ENCODE measurements at places on chromosomes 5 and 9.

DNA sequence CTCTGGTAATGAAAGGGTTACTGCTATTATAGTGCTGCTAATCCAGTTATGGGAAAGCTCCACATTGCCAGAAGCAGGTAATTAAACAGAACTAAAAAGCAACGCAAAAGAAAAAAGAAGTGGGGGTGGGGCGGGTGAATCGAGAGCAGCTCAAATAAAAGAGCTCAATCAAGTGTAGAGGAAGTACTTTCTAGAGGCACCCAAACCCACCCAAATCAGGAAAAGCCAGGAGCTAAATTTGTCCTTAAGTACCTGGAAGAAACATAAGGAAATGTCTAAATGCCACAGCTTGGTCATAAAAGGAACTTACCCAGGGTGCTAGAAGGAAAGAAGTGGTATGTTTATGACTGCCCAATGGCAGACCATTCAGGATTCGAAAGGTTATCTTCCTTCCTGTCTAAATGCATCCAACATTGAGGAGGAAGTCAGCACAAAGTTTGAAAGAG, 2.4 kb upstream of the RNF145 start:
- DNase-seq = no peak

DNA sequence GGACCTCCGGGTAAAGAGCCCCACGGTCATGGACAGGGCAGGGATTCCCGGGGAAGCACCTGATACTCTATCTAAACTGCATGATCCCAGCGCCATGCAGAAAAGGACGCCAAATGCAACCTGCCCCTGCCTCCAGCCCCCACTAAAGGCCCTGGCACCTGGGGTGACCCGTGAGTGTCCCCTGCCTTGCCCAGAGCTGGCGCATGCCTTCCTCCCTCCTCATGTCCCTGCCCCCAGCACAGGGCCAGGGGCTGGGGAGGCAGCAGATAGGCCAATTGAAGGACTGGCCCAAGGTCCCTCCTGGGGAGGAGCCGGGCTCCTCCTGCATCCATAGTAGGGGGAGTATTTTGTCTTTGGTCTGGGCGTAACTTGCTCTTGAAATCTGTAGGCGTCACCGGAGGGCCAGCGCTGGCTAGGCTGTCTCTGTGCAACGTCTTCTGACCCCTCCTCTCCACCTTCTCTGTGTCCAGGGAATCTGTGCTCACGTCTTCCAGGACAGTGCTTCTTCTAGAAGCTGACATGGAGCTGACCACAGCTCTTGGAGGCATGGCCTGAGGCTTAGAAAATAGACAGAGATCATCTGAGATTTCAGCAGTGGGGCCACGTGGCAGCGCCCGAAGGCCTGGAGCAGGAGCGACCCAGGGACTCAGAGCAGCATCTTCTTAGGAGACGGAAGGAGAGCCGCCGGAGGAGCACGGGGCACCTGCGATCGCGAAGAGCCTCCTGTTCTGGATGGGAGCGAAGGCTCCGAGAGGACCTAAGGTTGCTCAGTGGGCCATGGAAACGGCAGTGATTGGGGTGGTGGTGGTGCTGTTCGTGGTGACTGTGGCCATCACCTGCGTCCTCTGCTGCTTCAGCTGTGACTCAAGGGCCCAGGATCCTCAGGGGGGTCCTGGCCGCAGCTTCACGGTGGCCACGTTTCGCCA, 660 bp downstream of the SPAAR start:
- no peak for DNase-seq

DNA sequence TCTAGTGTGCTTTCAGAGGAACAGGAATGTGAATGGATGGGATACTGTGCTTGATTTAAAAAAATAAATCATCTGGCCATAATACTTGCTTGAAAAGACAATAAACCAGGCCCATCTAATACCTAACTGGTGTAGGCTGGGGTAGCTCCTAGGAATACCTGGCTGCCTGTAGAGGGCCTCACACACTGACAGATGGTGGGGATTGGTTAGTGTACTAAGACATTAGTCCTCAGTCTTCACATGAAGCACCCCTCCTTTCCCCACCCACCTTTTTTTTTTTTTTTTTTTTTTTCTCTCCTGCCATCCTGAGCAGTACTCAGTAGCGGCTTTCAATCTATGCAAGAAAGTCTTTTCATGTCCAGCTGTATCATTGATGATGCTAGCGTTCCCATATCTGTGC, 130.5 kb downstream of the ADGRV1 start:
- DNase-seq = no peak

DNA sequence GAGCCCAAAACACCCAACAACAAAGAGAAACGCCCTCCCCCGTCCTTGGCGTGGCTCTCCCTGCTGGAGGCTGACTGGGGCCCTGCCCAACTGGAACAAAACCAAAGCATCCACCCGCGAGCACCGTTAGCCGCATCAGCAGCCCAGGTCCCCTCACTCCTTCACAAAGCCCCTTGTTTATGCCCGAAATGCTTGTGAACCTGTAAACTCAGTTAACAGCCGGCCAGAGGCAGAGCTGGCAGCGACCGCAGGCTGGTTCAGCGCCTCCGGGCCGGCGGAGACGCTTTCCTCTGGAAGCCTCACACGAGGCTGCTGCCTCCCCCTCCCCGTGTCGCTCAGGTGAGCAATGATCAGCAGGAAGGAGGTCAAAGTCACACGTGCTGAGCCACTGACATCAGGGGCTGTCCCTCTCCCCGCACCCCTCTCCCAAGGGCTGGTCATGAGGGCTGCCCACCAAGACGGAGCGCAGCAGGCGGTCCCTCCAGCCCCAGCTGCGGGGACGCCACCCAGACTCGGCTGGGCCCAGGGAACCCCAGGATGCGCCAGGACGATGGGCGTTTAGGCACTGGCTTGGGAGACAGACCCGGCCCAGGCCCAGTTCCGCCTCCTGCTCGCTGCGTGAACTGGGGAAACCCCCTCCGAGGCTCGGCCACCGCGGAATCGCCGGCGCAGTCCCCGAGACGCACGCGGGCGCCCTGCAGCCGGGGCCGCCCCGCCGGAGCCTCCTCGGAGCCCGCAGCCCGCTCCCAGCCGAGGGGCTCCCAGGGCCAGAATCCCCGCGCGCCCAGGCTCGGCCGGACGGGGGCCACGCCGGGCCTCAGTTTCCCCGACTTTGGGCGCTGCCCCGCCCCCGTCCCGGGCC, 563 bp downstream of the SNAPC4 start:
- no peak for DNase-seq

GRCh38 chr9:78605041-78606000, 308.4 kb downstream of the PSAT1 start:
- DNase-seq = no peak

GRCh38 chr5:168415971-168416370, 70.3 kb upstream of the RARS1 start:
- no peak for DNase-seq

DNA sequence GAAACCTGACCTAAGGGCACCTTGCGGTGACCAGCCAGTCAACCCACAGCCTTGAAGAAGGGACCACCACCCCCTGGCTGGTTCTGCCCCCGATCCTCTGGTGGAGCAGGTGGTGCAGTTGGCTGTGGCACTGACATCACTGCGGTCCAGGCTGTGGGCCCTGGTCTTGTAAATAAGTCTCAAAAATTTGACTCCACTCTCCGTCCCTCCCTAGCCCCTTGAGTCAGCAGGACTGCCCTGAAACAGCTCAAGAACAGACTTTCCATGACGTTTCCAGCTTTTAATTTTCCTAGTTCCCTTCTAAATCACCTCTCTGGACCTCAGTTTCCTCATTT, 134.8 kb upstream of the BOD1 start:
- DNase-seq = no peak

- no peak for DNase-seq
Measured at GRCh38 chr9:81499594-81499993, 189.8 kb downstream of the TLE1 start.

- DNase-seq = no peak
Measured at GRCh38 chr9:133788819-133789717, 50.9 kb upstream of the SARDH start.

GRCh38 chr5:150575745-150576448, 64.6 kb upstream of the SYNPO start:
- DNase-seq = no peak

DNA sequence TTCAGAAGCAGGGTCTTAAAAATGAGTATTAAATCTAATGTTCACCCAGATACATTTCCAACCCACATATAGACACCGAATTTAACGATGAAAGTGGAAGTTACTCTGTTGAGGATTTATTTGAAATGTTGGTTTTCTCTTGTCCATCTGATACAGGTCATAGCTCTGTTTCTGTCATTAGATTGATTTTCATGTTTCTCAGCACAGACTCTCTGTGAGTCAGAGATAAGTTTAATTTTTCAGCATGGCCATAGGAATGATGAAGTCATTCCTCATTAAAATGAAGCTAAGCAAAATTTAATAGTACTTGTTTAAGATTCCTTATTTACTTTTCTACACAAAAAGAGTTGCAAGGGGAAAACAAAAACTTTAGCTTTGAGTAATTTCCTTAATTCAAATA, 38.8 kb downstream of the GHR start:
- DNase-seq = no peak

DNA sequence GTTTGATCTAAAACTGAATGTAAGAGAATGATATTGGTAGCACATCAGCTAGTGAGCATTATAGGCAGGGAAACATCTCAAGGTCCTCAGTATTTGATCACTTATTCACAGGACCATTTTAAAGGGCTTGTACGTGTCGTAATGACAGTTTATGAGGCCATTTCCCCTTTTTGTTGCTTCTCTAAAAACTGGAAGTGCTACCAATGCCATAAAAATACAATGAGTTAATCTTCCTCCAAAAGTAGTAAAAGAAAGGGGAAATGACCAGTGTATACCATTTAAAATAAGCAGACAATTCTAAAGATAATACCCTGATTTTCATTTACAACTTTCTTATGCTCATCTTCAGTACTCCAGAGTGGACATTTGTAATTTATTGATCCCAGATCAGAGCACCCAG, 285.8 kb upstream of the PCSK5 start:
- no peak for DNase-seq

- peak; percentile 16 for DNase-seq
Measured at GRCh38 chr9:124218438-124218982, 39.2 kb upstream of the NEK6 start.

GRCh38 chr5:14870337-14871213, 1.0 kb downstream of the ANKH start:
- DNase-seq = peak; percentile 58

GRCh38 chr9:125511789-125512660, 195.0 kb downstream of the MAPKAP1 start:
- no peak for DNase-seq

GRCh38 chr5:73529081-73529480, 30.8 kb downstream of the BTF3 start:
- DNase-seq = no peak

- no peak for DNase-seq
Measured at GRCh38 chr9:134287591-134288491, 38.4 kb upstream of the RXRA start.

- DNase-seq = no peak
Measured at GRCh38 chr5:122490718-122491117, 178.7 kb downstream of the SNCAIP start.

- no peak for DNase-seq
Measured at GRCh38 chr9:13845460-13845859, 468.5 kb downstream of the NFIB start.

DNA sequence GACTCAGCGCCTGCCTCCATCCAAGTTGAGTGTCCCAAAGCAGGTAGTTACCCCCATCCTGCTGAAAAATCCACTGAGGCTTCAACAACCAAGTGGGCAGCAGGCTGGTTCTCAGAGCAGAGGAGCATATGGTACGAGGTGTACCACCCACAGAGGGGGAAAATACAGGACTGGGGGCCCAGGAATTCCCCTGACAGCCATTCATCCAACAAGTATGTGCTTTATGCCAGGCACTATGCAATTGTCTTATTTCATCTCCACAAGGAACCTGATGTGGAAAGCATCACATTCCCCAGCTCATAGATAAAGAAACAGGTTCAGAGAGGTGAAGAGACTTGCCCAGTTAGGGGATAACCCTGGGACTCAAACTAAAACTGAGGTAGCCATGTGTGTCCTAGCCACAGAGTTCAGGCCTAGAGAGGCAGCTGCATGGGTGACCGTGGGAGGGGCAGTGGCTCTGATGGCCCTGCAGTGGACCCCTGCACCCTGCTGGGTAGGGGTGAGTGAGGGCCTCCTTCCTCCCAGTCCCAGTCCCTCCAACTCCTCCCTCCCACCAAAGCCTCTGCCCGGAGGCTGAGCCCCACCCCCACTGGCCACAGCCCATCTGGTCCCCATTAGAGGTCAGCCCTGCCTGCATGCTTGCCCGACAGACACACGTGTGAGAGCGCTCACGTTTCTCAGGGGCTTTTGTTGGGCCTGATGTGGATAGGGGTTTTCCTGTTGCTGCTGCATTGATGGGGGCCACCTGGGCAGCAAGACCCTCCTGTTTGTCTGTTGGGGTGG, 11.5 kb downstream of the PDLIM4 start:
- no peak for DNase-seq

GRCh38 chr9:77747163-77747562, 99.0 kb upstream of the GNA14 start:
- DNase-seq = no peak

DNA sequence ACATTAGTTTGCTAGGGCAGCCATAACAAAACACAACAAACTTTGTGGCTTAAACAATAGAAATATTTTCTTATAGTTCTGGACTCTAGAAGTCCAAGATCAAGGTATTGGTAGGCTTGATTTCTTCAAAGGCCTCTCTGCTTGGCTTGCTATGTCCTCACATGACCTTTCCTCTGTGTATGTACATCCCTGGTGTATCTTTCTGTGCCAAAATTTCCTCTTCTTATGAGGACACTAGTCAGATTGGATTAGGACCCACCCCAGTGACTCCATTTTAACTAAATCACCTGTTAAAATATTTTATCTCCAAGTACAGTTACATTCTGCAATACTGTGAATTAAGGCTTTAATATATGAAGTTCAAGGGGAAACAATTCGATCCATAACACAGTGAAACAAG, 168.9 kb upstream of the CCNH start:
- no peak for DNase-seq

- DNase-seq = no peak
Measured at GRCh38 chr5:127084656-127085055, 11.4 kb upstream of the C5orf63 start.
